ENCODE measurements at places on chromosomes 2 and 18. TPM values are rescaled to one million over a fixed set of nuclear protein-coding genes. Genes with fewer than 3 reads are reported as not detected.

The FAHD2A gene
- total RNA-seq = 50.9 TPM

The ARHGAP28 gene
- total RNA-seq = 0.61 TPM

The CDH20 gene
- total RNA-seq = not detected

The LBX2 gene
- not detected for total RNA-seq

The PTPN18 gene
- 24.4 TPM for total RNA-seq

The NT5C1B gene
- total RNA-seq = not detected

The SMYD1 gene
- total RNA-seq = not detected

The SH3BP4 gene
- total RNA-seq = 49.1 TPM

GRCh38 chr2:209918251-209918650, 84.2 kb upstream of the RPE start:
- DNase-seq = no peak

DNA sequence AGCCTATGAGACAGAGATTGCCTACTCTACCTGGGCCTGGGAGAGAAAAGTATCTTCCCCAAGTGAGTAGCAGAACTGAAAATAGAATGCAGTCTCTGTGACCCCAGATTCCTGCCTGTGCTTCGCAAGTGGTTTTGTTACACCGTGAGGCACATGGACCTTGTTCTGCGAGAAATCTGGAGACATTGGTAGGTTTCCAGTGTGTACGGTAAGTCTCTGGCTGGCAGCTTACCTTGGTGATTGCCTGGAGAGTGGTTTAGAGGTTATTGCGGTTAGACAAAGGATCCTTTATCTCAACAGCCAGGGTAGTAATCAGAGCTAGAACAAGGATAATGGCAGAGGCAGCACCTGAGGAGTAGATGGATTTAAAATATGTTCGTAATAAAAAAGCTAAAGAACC, 606.0 kb upstream of the GCFC2 start:
- DNase-seq = no peak

DNA sequence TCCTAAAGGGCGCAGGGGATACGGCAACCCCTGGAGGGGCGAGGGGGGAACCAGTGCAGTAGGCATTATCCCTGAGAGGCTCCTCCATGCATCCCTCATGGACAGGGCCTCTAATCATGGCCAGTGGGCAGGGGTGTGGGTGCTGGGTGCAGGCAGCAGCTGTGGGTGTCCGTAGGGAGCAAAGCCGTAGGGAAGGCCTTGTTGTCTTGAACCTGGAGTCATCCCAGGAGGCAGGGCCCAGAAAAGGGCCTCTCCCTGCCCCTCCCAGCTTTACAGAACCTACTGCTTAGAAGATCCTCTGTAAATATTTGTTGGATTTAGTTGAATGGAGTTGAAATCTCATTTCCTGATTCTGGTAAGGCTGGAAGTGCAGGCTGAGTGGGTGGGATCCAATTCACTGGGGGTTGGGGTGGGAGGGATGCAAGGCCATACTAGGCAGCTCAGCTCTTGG, 207.0 kb upstream of the HAAO start:
- no peak for DNase-seq

DNA sequence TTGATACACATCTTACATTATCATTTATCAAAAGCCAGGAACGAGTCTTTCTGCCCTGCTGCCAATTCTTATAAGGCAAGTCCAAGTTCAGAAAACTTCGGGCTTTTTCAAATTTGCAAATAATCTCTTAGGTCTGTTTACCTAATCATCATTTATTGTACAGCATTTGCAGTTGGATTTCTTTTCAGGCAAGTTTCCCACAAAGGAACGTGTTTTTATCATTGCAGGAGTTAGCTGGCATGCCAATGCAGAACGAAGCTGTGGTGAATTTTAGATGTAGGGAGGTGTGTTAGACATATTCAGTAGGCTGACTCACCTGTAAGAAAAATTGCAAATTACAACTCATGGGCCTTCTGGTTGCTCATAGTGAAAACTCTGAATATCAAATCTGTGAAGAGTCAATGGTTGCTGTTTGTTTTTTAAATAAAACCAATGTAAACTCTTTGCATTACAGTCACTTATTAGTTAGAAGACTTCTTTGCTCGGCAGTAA, 209.6 kb downstream of the SRBD1 start:
- DNase-seq = no peak

DNA sequence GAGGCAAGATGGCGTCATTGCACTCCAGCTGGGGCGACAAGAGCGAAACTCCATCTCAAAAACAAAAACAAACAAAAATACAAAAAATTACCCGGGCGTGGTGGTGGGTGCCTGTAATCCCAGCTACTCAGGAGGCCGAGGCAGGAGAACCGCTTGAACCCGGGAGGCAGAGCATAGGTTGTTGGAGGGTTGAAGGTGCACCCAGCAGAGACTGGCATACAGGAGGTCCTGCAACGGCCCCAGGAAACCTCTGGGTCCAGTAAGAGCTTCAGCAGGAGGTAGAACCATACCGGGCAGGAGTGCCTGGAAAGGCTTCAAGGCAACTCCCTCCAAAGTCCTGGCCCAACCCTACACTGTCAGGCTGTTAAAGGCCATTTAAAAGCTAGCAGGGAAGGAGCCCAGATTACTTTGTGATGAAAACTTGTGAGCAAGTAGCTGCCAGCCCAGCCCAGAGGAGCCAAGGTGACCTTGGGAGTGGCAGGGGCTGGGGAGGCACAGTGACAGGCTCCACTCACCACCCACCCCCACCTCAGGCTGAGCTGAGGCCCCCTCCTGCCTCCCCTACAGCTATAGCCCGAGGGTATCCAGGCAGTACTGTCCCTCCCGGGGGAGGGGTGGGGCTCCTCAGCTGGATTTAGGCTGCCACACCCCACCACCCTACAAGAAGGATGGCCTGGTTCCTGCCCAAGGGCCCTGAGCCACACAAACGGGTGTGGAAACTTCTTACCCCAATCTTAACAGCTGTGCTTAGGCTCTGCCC, 28.1 kb downstream of the TFCP2L1 start:
- no peak for DNase-seq

- no peak for DNase-seq
These were observed 21.0 kb downstream of the MAL start for GRCh38 chr2:95046371-95047112.

DNA sequence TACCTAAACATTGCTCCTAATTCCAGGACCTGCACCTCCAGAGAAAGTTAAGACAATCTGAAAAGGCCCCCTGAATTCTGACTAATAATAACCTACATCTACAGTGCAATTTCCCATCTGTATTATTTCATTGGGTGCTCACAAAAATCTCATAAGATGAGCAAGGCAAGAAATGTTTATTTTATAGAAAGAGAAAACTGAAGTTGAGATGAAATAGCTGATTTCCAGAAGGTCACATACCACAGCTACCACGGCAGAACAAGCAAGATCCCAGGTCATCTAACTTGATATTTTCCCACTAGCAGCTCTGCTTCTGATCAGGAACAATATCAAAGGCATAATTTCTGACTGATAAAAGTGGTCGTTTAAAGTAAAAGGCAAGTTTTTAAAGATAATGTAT, 105.8 kb upstream of the COL5A2 start:
- no peak for DNase-seq

DNA sequence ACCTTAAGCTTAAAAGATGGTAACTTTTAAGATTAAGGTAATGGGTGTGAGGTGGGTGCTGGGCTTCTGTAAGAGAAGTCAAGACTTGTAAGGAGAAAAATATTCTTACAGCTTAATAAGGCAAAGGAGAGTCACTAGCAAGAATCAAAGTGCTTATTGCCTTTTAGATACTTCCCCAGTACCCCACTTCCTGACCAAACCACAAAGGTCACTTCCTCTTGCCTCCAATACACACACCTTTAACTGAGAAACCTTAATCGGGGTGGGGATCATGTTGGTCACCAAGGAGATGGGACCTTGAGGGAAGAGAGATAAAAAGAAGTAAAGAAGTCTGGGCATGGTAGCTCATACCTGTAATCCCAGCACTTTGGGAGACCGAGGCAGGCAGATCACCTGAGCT, 10.6 kb upstream of the ATG16L1 start:
- DNase-seq = no peak

GRCh38 chr2:50591642-50592041, 440.3 kb downstream of the NRXN1 start:
- peak; percentile 66 for DNase-seq

DNA sequence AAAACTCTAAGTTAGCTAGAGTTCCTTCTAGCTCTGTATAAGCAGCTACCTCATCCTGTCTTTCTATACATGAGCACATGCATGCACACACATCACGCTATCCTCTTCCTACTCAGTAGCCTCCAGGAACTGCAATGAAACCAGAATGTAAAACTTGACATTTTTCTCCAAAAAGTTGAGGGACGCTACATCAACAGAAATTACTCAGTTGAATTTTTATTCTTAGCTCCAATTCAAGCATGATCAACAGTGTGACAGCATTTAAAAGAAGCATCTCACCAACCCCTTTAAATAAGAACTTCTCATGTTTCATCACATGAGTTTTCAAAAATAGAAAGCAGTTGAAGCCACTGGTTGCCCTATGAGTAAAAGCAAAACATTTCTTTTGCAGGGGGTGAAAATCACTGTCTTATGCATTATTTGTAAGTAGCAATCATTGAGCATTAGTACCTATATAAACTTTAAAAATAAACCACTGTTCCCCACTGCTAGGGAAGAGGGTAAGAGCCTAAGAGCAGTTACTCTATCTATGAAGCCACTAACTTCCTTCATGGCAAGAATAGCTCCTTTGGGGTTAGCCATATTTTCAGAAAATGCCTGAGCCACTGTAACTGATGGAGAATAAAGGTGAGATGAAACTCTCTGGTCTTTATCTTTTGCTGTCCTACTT, 77.9 kb upstream of the ARL5A start:
- DNase-seq = no peak

GRCh38 chr2:124973396-124973795, 948.3 kb downstream of the CNTNAP5 start:
- no peak for DNase-seq

DNA sequence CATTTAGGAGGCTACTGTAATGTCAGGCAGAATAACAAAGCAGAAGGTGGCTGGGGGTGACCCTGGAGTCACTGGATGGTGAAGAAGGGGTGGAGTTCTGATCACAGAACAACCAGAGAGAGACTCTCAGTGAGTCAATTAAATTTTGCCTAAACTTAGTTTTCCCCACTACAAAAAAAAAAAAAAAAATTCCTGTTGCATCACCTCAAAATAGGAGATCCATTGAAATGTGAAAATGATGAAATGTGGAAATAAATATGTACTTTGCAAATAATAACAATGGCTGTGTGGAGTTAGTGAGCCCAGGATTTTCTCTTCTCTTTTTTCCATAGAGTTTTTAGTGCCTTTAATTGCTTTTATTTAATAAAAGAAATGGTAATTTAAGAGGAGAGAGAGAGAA, 165.5 kb downstream of the GFPT1 start:
- DNase-seq = no peak

GRCh38 chr2:213306316-213306942, 22.2 kb downstream of the SPAG16 start:
- DNase-seq = no peak

DNA sequence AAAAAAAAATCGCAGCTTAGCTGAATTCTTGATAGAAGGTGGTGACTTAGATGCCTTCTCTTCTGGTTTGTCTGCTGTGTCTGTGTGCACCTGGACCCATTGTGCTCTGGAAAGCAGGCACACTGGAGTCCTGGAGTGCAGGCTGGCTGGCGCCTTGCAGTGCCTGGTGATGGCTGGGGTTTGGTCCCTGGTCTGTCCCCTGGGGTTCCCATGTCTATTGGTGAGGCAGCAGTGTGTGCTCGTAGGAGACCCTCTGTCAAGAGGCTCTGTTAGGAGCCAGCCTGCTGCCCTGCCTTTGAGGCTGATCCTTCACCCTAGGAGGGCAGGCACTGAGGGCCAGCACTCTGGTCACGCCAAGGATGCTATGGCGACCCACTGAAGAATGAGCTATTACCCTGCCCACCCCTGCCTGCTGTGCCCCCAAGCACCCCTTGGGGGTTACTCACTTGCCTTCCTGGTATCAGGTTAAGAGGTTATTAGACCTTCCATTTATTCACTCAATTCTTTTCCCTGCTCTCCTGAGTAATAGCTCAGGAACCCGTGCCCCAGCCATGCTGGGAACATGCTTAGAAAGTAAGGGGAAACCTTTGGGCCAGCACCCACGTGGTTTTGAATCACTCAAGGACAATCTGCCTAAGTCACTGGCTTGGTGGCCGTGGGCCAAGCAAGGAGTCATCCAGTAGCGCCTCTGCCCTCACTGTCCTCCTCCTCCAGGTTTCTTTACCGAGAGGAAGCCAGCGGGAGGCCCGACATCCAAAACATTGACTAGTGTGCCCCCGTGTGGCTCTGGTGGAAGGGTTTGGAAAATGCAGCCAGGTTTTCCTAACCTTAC, 284.5 kb downstream of the PRKCE start:
- peak; percentile 90 for DNase-seq

GRCh38 chr2:96427917-96428316, 77.2 kb downstream of the NEURL3 start:
- no peak for DNase-seq

DNA sequence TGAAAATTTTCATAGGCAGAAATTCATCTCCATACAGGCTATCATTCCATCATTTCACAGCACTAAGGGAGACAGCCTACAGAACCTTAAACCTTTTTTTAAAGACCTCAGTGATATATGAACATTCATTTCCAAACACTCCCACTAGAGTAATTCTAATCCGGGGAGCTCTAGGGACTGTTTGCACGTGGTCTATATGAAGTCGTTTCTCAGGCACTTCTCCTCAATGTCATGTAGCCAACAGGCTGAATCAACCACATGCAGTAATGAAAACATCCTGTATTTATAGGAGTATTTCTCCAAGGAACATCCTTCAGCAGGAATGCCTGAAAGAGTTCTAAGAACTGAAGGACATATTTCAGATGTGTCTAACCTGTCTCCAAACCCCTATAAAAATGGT, 97.3 kb upstream of the CREB1 start:
- DNase-seq = no peak

- no peak for DNase-seq
These were observed 12.4 kb upstream of the CRYGA start for GRCh38 chr2:208175840-208176153.

- DNase-seq = no peak
These were observed 30.1 kb downstream of the INO80C start for GRCh38 chr18:35467624-35468016.

DNA sequence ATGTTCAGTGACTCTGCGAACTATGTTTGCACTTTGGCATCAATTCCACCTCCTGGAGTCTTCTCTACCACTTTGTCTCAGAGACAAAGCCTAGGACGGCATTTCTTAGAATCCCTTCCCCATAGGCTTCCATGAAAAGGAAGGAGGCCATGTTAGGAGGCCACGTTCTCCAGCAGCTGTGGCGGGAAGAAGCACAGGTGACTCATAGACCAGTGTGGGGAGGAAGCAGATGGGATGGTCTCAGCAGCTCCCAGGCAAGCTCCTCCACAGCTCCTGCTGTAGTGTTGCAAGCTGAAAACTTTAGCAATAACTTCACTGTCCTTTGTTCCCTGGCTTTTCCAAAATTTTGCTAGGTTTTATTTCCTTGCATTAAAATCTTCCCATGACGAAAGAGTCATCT, 781.3 kb upstream of the ID2 start:
- no peak for DNase-seq

GRCh38 chr2:178804791-178805190, 2.4 kb downstream of the TTN start:
- DNase-seq = no peak

Measured in G401 (cell line).